Testis (tissue), 5 donors: ENCODE measurements at places on chromosomes 12 and 14. TPM values are rescaled to one million over a fixed set of nuclear protein-coding genes. Genes with fewer than 3 reads are reported as not detected.

The PLEKHG7 gene
- 0.33 TPM for polyA plus RNA-seq

The RFX4 gene
- polyA plus RNA-seq, result 217 TPM

The NEDD1 gene
- polyA plus RNA-seq, result 29.6 TPM

The KRT2 gene
- polyA plus RNA-seq, result not detected

The CIROP gene
- not detected for polyA plus RNA-seq

The DNAI7 gene
- 22.6 TPM for polyA plus RNA-seq

The AEBP2 gene
- 30.8 TPM for polyA plus RNA-seq

The ADAM21 gene
- 15.6 TPM for polyA plus RNA-seq
